ENCODE measurements at places on chromosomes 3 and 15.

DNA sequence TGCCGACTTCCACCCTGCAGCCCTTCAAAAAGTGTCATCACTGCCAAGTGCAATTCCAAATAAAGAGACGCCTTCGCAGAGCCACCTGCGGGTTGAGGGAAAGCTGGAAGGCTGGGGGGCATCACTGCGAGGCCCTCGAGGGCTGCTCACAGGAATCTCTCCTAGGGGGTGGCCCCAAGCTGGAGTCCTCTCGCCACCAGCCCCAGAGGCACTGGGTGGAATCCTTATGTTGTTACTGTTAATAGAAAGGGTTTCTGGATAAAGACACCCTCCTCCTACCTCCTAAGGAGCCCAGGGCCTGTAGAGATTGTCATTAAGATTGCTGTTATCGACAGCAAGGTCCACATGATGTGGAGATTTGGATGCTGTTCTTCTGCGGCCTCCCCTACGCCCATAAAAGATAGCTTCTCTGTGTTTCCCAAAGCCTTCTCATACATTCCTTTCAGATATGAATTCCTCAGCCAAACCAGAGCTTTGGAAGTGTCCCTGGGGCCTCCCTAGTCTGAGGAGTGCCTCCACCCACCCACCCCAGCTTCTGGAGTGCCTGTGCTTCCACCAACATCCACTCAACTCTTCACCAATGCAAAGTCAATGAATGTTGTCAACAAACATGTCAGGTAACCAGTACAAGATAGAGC lies 512.7 kb downstream of the SHQ1 start:
- DNase-seq: no peak

DNA sequence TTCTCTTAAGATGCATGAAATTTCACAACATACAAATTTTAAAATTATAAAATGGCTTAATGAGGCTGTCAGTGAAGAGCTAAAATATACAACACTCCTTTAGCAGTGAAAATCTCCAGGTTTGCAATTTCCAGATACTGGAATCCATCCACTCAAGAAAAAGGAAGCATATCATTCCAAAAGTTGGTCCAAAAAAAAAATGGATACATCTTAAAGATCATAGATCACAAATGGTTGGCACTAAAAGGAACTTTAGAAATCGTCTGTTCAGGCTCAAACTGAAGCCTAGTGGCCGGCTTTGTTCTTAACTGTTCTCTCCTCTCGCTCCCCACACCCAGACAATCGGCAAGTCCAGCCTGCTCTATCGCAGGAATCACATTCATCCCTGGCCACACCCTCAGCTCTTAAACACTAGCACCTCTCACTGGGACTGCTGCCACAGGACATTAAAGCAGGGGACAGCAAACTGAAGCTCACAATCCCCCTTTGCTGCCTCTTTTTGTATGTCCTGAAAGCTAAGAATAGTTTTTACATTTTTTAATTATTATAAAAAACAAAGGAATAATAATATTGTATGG lies 130.3 kb upstream of the CDIN1 start:
- DNase-seq: no peak

DNA sequence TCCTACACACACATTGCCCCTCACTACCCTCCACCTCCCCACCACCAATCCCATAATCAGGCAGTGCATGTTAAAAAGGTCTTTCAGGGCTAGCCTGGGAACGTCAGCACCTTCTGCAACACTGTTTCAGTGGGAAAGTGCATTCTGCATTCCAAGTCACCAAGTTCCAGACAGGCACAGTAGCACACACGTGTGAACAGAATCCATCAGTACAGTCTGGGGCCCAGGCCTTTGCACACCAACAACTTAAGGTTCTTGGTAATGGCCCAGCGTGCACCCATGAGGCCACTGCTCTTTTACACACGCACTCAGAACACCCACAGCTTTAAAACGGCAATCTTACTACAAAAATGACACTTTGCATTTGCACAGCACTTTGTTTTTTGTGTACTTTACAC lies 1.2 kb downstream of the ANXA2 start:
- no peak for DNase-seq

DNA sequence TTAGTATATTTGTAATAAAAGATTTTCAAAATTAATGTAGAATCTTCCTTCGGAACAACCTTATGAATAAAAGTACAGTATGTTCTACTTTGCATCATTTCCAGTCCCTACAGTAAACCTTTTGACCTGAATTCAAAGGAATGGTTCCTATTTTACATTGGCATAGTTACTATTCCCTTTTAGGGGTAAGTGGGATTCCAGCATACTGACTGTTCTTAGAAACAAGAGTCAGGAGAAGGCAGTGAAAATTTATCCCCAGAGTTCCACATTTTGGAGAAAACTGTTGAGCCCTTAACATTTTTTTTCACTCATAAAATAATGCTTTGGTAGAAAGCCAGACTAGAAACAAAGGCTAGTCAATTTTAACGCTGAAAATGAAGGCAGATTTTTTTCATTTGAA lies 78.1 kb downstream of the P3H2 start:
- no peak for DNase-seq

DNA sequence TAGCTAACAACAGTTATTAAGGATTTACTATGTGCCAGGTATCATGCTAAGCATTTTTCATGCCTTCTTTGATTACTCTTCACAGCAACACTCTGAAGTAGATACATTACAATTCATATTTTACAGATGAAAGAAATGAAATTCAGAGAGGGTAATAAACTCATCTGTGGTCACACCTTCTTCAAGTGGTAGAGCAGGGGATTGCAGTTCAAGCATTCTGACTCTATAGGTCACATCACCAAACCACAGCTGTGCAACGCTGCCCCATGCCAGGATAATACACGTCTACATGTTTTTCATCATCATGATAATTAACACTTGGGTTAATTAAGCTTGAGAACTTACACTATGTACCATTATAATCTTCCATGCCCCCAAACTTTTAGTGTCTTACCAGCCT lies 98.5 kb downstream of the LRRC3B start:
- DNase-seq: no peak

DNA sequence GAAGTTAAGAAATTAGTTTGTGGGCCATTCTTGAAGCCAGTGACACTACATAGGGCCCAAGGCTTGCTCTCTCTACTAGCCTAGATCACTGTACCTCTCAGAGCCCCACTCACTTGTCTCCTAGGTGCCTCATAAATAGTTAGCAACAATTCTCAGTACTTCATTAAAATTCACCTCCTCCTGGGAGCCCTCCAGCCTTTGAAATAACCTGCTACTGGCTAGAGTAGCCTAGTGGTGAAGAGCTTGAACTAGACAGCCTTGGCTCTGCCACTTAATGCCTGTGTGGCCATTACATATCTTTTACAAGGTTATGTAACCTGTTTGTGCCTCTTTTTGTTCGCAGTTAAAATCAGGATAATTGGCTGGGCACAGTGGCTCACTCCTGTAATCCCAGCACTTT lies 89.3 kb downstream of the UBE2E2 start:
- no peak for DNase-seq

GRCh38 chr3:179603831-179604230 lies 607 bp downstream of the MRPL47 start:
- DNase-seq: no peak

DNA sequence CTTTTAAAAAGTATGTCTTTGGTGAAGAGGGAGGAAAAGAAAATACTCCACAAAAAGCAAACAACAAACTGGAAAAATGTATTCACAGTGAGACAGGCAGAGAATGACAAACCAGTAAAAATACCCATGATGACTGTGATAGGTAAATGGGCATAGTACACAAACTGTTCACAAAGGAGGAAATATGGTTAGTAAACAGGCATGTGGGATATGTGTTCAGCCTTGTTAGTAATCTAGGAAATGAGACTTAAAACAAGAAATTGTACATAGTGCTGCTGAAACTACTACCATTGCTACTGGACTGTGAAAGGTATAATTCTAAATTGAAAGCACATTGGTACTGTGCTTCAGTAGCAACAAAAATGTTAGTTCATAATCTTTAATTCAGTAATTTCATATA lies 50.1 kb downstream of the UBE2E2 start:
- DNase-seq: no peak

DNA sequence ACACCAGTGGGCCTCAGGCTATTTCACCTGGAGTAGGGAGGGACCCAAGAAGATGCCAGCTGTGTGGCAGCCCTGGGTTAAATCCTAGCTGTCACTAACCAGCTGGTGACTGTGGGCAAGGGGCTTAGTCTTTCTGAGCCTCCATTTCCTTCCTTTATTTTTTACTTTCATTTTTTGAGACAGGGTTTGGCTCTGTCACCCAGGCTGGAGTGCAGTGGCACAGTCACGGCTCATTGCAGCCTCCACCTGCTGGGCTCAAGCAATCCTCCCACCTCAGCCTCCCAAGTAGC lies 108.0 kb upstream of the SMAD3 start:
- no peak for DNase-seq
